ENCODE measurements at places on chromosomes 1 and 21.
A peak's percentile ranks its signal among the peaks of the same experiment; 100 is the strongest.

DNA sequence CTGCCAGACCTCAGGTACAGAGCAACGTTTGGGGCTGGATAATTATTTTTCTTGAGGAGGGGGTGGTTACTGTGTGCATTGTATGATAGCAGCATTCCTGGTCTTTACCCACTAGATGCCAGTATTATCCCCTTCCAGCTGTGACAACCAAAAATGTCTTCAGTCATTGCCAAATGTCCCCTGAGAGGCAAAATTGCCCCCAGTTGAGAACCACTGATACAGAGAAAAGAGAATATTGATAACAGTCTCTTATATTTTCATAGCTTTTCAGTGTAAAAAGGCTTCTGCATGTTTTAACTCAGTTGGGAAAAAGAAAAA, 51.8 kb upstream of the SYT14 start:
- no peak for DNase-seq

DNA sequence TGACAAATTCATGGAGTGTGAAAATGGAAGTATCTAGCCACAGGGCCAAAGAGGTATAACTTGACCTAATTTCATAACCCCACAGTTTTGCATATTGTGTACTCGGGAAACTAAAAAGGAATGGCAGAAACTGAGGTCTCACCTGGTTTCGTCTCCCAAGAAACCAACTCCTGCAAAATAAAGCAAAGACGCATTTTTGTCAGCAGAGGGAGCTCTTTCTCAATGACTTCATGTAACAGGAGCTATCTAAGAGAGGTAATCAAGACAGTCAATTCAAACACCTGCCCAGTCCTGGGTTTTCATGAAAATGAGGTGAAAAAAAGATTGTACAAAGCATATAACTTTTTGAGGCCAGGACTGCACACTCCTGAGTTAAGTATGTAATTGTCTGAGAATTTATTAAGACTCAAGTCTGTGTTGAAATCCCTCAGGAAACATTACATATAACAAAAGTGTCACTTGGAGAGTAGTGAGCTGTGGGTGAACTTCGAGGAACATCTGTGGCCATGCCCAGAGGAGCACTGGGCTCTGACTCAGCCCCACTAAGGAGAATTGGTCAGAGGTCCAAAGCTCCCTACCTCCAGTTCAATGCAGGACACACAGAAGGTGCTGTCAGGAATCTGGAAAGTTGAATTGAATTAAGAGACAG, 17.6 kb downstream of the FCRL4 start:
- DNase-seq: peak; percentile 53

DNA sequence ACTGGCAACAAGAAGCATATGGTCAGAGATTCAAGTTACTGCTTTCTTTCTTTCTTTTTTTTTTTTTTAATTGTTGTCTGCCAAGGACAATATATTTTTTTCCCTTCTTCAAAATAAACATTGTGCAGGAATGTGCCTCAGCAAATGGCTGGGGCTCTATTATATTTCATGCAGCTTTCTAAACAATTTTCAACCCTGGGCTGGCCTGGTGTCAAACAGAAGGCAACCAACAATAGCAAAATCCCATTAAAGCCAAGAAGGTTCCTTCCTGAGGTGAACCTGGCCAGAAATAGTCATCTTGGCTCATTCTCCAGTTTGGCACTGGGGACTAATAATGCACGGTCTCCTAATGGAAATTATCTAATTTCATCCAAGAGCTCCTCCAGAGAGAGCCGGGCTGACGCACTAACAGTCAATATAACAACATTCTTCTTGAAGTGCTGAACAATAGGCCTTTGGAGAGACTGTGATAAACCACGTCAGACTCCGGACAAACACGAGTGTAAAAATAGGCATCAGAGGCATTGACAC, 35.7 kb upstream of the HLX start:
- no peak for DNase-seq

GRCh38 chr1:178964469-178965330, 61.0 kb upstream of the FAM20B start:
- DNase-seq: no peak

DNA sequence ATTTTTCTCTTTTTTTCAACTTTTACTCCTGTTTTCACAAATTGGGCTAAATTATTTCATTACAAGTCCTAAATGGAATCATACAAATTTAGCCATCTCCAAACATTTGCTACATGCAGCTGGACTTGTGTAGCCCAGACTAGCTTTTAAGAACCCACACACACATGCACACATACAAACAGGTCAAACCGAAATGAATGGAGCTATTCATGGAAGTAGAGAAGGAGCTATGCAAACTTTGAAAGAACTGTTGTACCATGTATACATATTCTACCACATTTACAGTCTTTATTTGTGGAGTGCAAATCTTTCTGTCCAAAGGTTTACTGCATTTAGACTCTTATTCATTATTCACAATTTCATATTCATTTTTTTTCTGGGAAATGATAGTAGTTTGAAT, 189.1 kb upstream of the RNPC3 start:
- no peak for DNase-seq

DNA sequence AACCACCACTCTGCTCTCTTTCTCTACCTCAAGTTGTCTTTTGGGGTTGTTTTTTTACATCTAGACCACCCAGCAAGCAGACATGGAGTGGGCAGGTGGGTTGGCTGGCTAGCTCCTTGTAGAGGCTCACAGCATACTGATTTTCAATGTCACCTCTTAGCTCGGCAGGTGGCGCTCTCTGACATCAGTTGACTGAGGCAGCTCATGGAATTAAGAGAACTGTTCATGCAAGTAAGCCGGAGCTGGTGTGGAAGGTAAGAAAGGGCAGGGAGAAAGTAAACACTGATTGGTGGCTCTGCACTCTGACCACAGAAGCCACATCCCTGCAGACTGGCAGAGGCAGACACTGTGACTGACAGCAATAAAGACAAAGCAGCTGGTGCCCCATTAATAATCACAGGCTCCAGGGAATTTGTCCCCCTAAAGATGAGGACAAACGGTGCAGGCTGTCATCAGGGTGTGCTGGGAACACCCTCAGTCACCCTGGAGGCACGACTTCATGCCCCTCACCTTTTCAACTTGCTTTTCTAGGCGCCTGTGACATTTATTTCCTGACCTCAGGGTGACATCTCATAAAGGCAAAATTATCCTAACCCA, 226.8 kb downstream of the LMX1A start:
- DNase-seq: peak; percentile 59

DNA sequence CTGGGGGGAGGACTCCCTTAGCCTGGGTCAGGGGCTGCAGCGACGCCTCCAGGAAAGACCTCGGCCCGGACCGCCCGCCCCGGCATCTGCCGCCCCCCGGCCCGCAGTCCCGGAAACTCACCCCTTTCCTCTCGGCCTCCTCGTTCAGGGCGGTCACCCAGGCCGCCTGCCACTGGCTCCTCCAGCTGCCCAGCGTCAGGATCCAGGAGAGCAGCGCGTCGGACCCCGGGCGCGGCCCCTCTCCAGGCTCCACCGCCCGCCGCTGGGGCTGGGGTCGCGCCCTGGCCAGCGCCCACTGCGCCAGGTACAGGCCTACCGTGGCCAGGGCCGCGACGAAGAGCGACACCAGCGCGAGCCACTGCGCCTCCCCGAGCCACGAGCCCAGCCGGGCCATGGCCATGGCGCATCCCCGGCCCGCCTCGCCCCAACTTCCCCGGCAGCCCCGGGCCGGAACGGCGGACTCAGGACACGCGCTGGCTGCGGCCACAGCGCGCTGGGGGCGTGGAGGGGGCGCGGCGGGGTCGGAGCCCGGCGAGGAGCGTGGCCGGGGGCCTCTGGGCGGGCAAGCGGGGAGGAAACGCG, 478 bp downstream of the C2CD2 start:
- no peak for DNase-seq

DNA sequence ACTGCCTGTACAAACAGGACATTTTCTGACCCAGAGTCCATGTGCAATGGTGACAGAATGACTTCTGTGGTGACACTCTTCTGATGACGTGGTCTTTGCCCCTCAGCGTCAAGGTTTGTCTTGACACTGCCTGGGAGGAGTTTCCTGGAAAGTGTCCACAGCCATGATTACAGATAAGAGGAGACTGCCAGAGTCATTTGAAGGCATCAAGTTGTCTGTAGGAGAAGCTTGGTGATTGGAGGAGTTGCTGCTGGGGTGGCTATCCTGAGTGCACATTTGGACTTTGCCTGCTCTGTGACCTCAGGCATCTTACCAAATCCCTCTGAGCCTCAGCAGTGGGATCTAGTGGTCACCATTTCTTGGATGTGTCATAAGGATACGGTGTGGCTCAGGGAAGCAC, 17.7 kb downstream of the TCHHL1 start:
- DNase-seq: no peak

DNA sequence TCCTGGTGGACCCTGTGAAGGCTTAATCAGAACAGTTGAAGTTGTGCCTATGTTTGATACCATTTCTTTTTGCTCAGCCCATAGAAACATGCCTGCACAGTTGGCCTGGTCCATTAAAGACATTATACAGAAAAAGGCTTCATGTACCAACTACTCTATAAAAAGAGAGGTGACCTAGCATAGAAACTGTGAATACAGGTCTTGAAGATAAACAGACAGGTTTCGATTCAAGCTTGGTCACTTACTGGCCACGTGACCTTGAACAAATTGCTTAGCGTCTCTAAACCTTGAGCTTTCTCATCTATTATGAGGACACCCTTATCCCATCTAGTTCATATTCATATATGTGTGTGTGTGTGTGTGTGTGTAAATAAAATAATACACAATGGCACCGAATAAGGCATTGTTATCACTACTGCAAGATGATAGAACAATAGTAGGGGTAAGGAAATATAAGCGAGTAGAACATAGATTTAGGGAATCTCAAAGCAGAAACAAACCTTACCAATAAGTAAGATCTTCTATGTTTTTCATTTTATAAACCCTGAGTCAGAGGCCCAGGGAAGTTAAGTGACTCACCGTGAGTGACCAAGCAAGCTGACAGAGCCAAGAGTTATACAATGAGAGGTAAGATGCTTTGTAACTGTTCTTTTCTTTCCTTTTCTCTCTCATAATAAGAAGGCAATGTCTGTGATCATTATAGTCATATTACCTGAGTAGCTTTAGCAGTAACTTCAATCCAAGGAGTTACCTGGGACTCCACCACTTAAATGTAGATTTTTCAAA, 476.8 kb upstream of the DEPDC1 start:
- no peak for DNase-seq

DNA sequence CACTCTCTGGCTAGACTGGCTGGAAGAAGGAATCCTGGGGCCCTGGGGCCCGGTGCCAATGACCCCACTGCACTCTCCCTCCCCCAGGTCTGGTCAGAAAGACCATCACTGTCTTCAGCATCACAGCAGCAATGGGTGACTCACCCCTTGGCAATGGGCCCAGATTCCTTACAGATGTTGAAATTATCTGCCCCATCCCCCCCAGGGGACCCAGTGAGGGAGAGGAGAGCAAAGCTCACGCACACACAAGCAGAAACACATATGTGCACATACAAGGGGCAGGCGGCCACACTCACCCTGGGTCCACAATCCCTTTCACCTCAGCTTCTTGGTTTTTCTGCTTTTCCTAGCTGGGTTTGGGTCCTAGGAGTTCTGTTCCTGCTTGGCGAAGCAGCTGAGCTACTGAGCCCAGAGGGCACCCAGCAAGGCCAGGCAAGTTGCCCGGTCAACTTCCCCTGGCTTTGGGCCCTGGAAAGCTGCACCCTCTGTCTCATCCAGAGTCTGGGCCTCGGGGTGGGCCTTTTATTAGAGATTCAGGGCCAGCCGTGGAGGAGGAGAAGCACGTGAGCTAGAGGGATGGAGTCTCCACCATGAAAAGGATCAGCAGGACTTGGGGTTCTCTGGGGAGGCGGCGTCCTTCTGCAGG, 2.6 kb downstream of the COL16A1 start:
- DNase-seq: no peak

DNA sequence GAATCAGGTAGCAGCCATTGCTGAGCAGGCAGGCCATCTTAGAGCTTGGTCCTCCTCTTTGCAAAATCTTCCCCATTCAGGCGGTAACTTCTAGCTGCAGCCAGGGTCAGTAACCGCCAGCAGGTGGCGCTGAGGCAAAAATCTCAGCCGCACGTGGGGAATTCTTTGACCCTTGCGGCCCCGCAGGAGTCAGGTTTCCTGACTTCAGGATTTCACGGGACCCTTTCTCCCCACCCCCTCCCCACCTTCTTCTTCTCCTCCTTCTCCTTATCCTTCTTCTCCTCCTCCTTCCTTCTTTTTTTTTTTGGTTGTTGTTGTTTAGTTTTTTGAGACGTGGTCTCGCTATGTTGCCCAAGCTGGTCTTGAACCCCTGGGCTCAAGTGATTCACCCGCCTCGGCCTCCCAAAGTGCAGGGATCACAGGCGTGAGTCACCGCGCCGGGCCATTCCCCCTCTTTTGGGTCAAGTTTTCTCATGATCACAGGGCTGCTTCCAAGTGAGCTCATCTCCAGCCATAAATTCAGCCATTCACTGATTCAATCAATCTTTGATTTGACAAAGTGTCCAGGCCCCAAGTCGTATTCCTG, 33.4 kb upstream of the TENT5B start:
- peak; percentile 72 for DNase-seq

DNA sequence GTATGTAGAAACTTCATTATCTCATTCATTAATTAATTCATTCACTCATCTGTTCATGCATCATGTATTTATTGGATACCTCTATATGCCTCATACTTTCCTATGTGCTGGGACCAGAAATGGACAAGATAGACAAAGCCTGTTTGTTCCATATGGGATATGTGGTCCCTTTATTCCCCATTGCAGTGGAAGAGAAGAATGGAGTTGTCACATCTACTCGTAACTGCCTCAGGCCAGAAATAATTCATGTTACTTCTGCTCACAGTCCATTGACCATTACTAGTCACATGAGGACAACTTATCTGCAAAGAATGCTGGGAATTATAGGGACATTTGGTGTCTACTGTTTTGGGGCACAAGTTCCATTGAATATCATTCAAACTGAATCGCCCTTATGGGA, 327.8 kb downstream of the MATN1 start:
- no peak for DNase-seq

DNA sequence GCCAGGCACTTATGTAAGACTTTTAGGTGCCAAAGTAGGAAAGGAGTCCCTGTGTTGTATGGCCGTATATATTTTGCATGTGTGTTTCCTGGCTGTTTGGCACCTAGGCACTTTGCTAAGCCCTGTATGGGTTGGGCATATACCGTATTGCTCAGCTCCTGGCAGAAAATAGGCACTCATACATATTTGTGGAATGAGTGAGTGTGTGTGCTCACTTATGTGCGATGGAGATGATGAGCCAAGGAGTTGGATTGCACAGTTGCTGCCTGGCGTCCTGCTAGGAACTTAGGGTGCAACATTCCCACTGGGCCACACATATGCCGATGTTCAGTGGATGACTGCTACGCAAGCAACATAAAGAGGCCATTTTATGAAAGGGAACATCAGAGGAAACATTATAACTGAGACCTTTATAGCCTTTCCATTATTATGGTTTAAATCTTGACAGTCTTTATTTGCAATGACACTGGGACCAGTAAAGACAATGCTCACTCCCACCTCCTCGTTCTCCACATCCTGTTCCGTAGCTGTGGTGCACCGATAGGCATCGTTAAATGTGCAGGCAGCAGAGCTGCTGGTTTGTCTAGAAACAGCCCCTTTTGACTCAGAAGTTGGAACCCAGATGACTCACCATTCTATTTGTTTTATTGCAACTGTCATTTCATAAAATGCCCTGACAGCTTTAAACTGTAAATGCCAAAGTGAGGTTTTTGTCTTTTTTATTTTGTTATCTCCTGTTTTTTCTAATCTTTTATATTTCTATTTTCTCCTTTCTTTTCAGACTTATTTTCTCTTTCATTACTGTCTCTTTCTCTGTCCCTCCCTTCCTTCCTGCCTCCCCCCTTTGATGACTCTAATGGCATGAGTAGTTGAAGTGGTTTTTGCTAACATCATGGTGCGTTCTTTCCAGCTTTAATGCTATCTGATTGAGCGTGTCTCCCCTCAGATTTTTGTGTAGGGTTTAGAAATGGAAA, 36.1 kb downstream of the PEX14 start:
- peak; percentile 96 for DNase-seq

GRCh38 chr1:3578433-3578805, 32.9 kb downstream of the MEGF6 start:
- DNase-seq: no peak
